HCT116 (cell line): ENCODE measurements at places on chromosomes 12 and 14. TPM values are rescaled to one million over a fixed set of nuclear protein-coding genes. Genes with fewer than 3 reads are reported as not detected.

Gene CDKL1
- total RNA-seq = 7.1 TPM

Gene ARMH4
- 1.7 TPM for total RNA-seq

Gene OR10G3
- not detected for total RNA-seq

Gene LRRC9
- not detected for total RNA-seq

Gene WDHD1
- total RNA-seq = 44.3 TPM

Gene SIRT4
- total RNA-seq = 2.8 TPM

Gene PYGL
- total RNA-seq = 173 TPM

Gene BCL11B
- 1.1 TPM for total RNA-seq

Gene TSPAN11
- total RNA-seq = not detected

Gene SUSD6
- 6.4 TPM for total RNA-seq

Gene LBHD2
- total RNA-seq = not detected

Gene ADCY4
- 0.86 TPM for total RNA-seq

Gene ARL1
- total RNA-seq = 76.0 TPM

Gene OR4E1
- total RNA-seq = not detected

Gene KRT5
- 0.44 TPM for total RNA-seq

Gene RNASE7
- not detected for total RNA-seq

Gene GPR84
- not detected for total RNA-seq

Gene ABCD4
- 45.3 TPM for total RNA-seq

Gene SPX
- total RNA-seq = 0.76 TPM

Gene HVCN1
- 0.15 TPM for total RNA-seq

Gene MYF6
- total RNA-seq = not detected

Gene TAS2R10
- total RNA-seq = 0.81 TPM

Gene SRGAP1
- 16.6 TPM for total RNA-seq

Gene LRRC10
- not detected for total RNA-seq

Gene SNAPC1
- 8.2 TPM for total RNA-seq
